GM23248 (cell line): ENCODE measurements at places on chromosomes 12 and 14.
A peak's percentile ranks its signal among the peaks of the same experiment; 100 is the strongest.

DNA sequence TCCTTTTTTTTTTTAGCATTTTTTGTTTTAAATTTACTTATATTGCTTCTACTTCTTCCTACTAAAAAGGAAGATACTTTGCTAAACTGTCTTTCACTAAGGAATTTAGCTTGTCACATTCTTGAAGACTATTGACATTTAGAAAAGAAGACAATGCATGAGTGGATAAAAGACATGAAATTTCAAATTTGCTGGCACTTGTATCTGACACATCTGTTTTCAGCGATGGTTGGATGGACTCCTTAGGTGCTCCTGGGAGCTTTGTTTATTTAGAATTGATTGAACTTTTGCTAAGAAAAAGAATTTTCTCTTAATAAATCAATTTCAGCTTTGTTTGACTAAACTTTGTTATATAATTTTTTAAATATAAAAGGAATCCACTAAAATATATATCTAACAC lies 3.3 kb upstream of the KERA start:
- DNase-seq: no peak

- DNase-seq: peak; percentile 86
Measured at GRCh38 chr14:64823305-64823861, 56.3 kb downstream of the SPTB start.

DNA sequence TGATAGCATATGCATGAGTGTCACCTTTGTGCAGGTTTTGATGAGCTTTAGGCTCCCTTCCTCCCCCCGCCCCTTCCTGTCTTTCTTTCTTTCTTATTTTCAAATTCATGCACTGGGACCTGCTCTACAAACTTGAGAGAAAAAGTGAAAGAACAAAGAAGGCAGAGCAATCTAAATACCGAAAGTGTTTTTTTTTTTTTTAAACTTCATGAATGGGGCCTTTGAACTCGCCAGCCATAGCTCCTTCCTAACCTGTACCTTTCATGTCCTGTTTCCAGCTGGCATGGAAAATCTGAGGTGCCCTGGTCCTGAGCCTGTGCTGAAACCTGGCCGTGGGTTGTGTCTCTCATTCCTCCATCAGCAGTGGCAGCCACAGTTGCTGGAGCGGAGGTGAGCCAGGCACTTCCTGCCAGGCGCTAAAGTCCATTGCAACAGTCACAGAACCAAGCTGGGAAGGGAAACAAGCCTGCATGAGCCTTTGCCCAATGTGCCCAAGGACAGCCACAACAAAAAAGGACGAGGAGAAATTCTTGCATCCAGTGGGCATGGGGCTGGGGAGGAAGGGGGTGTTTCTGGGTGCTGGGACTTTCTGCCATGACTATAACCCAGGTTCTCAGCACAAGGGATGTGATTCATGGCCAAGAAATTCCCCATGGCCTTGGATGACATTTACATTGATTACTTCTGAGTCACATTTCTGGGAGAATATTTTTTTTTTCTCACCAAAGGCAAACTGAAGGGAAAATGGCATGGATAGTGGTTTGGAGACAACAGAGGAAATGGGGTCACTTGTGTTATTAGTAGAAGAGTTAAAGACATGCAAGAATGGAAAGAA lies 102.7 kb downstream of the TMEM30B start:
- DNase-seq: peak; percentile 92

GRCh38 chr12:111458546-111459172 lies 52.9 kb downstream of the SH2B3 start:
- DNase-seq: no peak

GRCh38 chr14:49033131-49033530 lies 553.0 kb downstream of the RPS29 start:
- no peak for DNase-seq

- DNase-seq: no peak
Measured at GRCh38 chr14:94539181-94539580, 22.1 kb upstream of the SERPINA4 start.

- peak; percentile 86 for DNase-seq
Measured at GRCh38 chr14:21063479-21063878, 5.9 kb downstream of the RNASE8 start.

GRCh38 chr14:96830946-96831345 lies 33.8 kb downstream of the VRK1 start:
- no peak for DNase-seq

DNA sequence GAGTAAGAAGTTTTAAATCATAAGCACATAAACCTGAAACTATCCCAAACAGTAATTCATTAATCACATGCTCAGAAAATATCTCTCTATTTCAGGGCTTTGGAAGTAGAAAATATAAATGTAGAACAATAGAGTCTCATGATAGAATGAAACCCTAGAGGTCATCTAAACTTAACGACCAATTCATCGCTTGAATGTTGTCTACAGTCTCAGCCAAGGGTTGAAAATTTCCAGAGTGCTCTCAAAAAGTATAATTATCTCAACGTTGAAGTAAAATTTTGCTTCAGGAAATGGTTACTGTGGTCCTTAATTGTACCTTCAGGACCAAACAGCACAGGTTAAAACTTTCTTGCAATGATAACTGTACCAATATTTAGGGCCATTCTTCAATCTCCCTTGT lies 1053.6 kb upstream of the SEL1L start:
- DNase-seq: no peak

DNA sequence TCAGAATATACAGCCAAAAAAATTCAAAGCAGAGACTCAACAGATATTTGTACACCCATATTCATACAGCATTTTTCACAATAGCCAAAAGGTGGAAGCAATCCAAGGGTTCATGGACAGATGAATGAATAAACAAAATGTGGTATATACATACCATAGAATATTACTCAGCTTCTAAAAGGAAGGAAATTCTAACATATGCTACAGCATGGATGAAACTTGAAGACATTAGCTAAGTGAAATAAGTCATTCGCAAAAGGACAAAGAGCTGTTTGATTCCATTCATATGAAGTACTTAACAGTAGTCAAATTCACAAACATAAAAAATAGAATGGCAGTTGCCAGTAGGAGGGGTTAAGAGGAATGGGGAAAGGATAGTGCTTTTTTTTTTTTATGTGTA lies 91.8 kb upstream of the ARID2 start:
- peak; percentile 26 for DNase-seq

DNA sequence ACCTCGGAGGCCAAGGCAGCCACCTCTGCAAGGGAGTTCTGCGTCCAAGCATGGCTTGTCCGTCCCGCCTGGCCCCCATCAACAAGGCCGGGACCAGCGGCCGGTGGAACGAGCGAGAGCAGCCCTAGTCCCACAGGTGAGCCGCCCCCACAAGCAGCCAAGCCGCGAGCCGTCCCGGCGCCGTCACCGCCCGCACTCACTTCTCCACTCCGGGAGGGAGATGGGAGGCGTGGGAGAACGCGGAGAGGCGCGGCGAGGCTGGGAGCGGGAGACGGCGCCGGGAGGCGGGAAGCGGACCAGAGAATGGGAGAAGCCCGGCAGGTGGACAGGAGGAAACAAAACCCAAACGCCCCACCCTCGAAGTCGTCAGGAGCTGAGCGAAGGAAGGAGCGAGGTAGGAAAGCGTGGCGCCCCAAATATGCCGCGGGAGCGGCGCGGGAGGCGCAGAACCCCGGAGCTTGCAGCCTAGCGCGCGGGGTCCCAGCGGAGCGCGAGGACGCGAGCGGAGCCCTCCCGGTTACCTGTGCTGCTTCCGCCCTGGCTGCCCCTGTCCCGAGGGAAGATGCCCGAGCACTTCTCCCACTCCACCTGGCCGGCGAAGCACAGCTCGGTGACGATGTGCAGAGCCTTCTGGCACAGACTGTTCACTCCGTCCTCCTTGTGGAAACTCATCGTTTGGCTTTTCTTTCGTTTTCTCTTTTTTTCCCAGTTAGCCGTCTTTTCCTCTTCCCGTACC lies 600 bp downstream of the SYT10 start:
- peak; percentile 22 for DNase-seq

DNA sequence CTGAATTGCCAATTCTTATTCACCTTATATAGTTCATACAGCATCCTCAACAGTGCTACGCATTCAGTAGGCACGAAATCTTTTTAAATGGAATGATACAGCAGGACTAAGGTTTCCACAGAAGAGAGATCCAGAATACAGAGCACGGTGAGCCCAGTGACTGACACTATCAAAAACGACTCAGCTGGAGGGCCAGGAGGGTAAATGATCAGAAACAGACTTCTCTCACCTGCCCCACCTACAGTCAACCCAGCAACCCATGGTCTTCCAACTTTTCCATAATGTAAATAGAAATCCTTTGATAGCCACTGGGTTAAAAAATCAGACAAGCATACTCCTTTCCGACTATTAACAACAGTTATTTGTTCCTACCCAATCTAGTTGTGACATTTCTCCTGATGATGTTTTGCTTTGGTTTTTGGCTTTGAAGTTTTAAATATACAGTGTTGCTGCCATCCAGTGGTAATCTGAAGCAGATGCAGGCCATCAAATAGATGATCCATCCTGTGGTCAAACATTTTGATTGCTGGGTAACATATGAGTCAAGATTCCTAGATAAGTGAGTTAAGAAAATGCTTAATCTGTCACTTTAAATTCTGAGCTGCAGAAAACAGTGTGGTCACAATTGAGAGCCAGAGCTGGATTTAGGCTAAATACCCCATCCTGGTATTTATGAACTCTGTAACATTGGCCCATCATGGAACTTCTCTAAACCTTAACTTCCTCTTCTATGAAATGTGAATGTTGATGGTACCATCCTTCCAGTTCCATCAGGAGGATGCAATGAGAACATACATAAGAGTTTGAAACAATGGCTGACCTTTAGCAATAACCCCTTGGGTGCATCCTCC lies 42.0 kb downstream of the GPHB5 start:
- DNase-seq: peak; percentile 77

DNA sequence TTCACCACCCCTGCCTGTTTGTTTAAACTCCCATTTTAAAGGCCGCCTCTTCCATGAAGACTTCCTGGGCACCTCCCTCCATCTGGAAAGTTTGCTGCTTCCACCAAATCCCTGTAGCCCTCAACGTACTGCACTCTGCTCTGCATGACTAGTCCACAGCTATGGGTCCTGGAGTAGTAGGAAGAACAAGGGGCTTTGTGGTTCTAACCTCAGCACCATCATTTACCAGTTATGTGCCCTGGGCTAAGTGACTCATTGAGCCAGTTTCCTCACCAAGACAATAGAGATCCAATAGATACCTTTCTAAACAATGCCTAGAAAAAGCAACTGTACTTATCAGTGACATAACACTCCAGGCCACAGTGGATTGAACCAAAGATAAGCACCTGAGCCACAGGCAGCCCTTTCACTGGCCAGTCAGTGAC lies 8.5 kb upstream of the LTBP2 start:
- peak; percentile 98 for DNase-seq

- DNase-seq: no peak
Measured at GRCh38 chr14:42428996-42429395, 822.3 kb downstream of the LRFN5 start.

DNA sequence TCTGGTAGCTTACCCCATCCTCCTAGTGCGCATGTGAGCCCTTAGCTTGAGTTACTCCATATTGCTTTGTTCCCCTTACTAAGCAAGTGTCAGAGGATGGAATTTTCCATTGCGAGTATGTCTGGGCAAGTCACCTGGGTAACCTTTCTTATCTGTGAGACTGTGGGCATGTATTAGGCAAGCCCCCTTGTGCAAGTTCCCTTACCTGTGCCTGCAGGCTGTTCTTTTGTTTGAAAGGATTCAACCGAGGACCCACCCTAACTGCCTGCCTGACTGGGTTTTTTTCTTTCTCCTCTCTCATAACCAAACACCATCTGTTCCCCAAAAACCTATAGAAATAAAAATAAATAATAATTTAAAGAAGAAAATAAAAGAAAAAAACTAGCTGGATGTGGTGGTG lies 22.3 kb upstream of the PPP2R5E start:
- no peak for DNase-seq

- peak; percentile 67 for DNase-seq
Measured at GRCh38 chr12:75969768-75970167, 61.8 kb downstream of the PHLDA1 start.

DNA sequence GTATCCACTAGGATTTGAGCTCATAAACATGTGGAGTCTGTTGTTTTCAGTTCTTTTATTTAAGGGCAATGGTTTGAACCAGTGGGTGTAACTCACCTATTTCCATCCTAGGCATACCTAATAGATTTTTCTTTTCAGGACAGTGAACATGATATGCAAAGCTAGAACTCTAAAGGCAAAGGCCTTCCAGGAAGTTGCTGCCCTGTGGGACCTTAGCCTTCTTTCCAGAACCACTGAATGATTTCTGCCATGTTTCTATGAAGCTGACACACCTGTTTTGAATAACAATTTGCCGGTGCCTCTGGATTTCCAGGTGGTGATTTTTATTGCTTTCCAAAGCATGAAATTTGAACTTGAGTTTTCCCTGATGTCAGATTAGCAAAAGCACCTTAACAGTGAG lies 372.9 kb upstream of the FAR2 start:
- DNase-seq: no peak

DNA sequence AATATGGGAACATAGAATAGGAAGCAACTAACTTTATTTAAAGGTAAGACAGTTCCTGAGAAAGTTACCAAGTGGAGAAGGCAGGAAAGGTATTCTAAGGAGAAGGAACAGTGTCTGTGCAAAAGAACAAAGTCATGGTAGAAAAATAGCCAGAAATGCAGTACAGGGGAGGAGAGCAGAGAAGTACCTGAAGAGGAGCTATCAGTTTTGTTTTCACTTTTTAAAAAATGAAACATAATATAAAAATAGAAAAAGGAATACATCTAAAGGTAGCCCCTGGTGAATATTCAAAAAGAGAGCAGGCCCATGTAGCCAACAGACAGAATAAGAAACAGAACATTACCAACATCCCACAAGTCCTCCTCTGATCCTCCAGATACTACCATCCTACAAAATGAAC lies 408.7 kb downstream of the ADAMTS20 start:
- DNase-seq: no peak

- DNase-seq: no peak
Measured at GRCh38 chr12:132117558-132117875, 26.6 kb downstream of the DDX51 start.

GRCh38 chr14:70893858-70894291 lies 13.4 kb upstream of the PCNX1 start:
- DNase-seq: no peak

DNA sequence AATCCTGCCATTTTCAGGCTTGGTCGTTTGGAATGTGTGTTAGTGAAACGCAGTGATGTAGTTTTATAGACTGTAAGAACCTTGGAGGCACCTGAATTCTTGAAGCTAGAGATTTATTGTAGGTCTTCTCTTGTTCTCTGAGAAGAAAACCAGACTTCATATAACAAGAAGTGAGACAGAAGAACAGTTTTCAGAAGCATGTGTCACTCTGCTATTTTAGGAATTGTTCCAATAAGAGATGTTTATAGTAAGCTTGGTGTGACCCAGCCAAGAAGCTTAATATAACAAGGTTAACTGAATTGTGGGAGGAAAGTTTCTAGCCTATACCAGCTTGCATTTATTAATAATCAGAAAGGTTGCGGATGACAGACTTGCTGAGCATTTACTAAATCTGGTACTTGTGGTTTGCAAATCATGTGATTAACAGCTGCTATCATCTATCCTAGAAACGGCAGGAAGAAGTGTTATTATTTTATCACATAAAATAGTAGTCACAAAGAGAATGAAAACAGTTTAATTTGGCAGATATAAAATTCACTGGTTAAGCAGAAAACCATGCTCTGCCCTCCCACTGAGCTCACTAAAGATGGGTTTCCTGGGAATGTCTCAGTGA lies 49.2 kb upstream of the BCAT1 start:
- DNase-seq: peak; percentile 72
